ENCODE measurements at places on chromosomes 7 and 10.

GRCh38 chr7:17786314-17786852, 153.9 kb downstream of the SNX13 start:
- no peak for DNase-seq

- DNase-seq = no peak
Observed at GRCh38 chr10:121822180-121822579, 105.7 kb downstream of the ATE1 start.

DNA sequence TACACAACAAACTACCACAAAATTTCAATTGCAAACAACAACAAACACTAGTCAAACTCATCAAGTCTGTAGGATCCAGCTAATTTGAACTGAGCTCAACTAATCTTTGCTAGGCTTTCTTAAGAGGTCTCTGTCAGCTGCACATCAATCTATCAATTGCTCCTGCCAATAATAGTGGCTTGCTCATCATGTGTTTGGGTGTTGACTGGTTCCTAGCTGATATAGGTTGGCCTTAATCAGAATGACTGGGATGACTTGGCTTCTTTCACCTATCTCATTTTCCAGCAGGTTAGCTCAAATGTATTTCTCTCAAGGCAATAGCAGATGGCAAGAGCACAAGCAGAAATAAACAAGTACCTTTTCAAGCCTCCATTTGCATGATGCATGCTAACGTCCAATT, 370.3 kb upstream of the NFE2L3 start:
- DNase-seq = no peak

DNA sequence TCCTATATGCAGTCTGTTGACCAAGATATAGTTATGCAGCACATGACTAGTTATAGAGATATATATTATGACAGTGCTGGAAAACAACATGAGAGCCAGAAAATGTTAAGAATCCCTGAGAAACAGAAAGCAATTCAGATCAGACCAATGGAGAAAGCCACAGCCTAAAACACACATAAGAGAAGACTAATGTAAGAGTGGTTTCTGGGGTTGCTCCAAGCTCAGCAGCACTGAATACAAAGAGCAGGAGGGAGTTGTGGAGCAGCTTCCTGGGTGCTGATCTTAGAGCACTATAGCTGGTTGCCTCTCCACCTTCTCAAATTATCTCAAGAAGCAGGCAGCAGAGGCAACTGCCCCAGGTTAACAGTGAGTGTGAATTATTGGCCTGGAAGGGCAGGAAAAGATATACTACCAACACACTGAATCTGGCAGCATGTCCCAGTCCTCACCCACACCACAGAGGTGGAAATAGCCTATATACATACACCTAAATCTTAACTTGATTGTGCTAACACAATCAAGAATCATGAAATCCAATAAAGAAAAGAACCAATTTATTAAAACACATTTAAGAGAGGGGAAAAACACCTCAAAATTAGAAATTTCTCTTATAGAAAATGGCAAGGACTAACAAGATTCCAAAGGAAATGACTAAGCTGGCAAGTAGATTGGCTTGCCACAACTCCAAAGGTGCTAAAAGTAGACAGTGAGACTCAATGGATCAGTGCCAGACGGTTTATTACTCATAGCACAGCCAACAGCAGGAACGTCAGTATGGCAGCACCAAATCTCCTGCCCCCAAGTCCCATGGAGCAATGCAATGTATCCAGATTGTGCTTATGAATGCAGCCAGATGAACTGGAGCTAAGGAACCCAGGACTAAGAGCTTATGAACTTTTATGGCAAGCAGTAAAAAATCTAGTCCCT, 5.1 kb downstream of the PTTG1IP2 start:
- peak; percentile 94 for DNase-seq

DNA sequence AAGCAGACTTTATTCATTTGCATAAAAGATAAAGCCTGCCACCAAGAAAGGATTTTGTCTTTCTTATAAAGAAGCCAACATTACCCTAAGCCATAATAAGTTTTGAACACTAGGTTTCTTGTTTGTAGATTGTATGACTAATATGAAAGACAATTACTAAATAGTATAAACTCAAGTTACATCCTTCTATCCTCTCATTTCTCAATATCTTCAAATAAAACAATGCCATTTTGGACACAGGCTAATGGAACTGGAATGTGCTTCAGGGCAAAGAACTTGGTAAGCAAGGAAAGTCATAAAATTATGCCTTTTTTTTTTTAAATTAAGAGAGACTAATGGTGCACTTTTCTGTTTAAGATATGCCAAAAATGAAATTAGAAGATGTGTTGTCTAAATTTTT, 137.7 kb downstream of the DKK1 start:
- peak; percentile 72 for DNase-seq

- DNase-seq = peak; percentile 70
Observed at GRCh38 chr10:7410862-7411670, at the start of gene SFMBT2. SFMBT2 (minus strand) TSS chr10:7411034; CDS start chr10:7381898, 29,136 bp downstream.

GRCh38 chr7:1579481-1580421, 9.9 kb upstream of the PSMG3 start:
- DNase-seq = peak; percentile 59

GRCh38 chr7:129832282-129832681, 120.5 kb downstream of the UBE2H start:
- no peak for DNase-seq

DNA sequence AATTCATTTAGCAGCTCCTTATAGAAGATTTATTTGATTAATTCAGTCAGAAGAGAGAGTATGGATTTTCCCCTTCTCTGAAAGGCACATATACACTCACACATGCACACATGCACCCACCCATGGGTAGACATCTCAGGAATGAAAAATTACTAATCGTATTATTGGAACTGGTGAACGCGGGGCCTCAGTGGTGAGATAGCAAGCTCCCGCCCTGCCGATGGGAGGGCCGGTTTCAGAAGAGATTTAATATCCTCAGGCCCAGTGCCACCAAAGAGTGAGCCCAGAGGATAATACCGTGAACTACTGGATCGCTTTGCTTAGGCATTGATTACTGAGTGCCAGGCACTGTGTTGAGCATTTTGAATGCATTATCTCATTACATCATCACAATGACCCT, 38.0 kb upstream of the EMX2 start:
- DNase-seq = peak; percentile 27

DNA sequence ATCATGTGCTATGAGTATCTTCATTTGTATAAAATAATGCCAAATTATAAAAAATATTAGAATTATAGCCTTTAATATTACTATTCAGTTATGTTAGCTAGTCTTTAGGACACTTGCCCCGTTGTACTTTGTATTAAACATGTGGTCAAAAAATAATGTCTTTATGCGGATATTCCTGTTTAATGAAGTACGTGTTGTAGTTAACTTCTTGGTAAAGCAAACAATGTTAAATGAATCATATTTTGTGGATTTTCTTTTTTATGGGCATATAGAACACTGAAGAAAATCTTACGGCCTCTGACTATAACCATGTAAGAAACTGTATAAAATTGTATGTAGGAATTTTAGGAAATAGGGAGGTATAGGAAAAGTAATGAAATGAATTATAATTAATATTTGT, 14.3 kb downstream of the GLCCI1 start:
- no peak for DNase-seq

DNA sequence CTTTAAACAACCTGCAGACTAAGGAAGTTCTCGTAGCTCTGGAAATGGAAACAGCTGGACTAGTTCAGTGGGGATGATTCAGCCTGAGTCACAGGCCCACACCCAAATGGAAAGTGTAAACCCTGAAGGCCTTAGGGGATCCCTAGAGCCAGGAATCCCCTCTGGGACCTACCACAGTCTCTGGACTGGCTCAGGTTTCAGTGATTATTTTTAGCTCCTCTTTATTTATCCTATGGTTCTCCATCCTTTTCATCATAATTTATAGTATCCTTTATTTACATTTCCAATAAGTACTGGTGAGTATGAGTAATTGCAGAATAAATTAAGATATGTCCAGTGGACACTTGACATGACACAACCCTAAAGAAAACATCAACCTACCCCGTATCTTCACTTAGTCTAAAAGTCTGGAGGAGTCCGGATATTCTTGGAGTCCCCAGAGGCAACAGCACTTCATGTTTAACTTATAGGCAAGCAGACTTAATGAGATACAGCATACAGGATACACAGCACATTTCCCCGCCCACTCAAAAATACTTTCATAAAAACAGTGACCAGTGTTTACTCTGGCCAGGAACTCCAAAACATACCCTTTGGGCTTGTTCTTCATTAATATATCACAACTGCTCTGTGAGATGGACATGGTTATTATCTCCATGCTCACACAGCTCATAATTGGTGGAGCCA, 28.4 kb upstream of the SEMA3E start:
- DNase-seq = peak; percentile 94

- peak; percentile 93 for DNase-seq
Observed at GRCh38 chr7:85287106-85287825, 100.4 kb upstream of the SEMA3D start.

- DNase-seq = no peak
Observed at GRCh38 chr7:156017916-156018700, 205.8 kb upstream of the SHH start.

DNA sequence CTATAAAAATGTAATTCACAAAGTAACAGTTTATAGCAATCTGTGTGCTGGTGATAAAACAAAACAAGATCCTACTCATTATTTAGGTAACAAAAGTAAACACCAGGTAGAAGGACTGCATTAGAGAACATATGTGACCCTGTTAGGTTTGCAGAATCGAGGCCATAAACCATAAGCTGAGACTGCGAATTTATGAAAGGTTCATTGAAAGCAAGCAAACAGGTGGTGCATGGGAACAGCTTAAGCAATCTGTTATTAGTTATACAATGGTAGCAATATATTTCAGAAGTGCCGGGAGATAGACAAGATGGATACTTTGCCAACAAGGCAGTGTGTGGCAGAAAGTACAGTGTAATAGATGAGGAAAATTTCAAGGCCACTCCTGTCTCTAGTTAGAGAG, 23.5 kb upstream of the FAM133B start:
- no peak for DNase-seq

- DNase-seq = no peak
Observed at GRCh38 chr10:58661902-58662301, 149.2 kb downstream of the BICC1 start.

GRCh38 chr10:593016-593415, 96.5 kb downstream of the DIP2C start:
- no peak for DNase-seq

DNA sequence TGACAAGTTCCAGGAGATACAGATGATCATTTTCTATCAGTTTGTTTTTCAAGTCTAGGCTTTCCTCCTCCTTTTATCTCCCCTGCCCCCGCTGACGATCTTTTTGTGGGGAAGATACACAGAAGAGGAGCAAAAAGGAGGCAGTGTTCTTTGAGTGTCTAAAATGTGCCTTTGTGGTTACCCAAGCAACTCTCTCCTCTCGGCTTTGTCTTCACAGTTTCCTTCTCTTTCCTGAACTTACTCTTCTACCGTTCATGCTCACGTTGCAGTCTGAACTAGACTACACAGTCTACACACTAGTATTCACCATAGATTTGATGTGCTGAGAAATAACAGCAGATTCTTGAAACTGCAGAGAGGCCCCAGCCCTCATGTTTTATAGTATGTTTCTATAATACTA, 23.6 kb downstream of the CEP41 start:
- DNase-seq = no peak

GRCh38 chr10:27742195-27743011, 3.2 kb downstream of the MKX start:
- peak; percentile 93 for DNase-seq

- no peak for DNase-seq
Observed at GRCh38 chr10:78277314-78278057, 243.8 kb downstream of the RPS24 start.

DNA sequence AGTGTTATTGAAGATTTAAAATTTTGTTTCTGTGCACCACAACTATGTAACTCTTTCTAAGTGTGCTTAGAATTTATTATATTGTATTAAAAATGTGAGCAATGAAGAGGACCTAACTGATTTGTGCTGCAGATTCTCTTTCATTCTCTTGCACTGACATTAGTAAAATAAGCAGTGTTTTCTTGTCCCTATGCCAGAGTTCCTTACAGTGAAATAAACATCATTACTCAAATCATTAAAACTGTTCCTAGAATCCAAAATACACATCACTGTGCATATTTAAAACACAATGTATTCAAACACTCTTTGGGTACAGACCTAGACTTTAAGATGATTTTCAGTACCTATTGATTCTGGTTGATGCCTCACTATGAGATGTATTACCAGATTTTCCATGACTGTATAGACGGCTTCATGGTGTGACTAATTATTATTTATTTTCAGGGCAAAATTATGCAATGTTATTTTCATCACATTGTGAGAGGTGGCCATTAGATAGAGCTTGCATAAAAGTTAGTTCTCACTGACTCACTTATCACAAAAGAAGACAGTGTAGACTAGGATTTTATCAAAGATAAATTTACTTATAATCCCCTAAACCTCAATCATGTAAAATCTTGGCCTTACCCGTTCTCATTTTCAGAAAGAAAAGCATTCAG, 93.4 kb downstream of the PTPRZ1 start:
- DNase-seq = no peak

DNA sequence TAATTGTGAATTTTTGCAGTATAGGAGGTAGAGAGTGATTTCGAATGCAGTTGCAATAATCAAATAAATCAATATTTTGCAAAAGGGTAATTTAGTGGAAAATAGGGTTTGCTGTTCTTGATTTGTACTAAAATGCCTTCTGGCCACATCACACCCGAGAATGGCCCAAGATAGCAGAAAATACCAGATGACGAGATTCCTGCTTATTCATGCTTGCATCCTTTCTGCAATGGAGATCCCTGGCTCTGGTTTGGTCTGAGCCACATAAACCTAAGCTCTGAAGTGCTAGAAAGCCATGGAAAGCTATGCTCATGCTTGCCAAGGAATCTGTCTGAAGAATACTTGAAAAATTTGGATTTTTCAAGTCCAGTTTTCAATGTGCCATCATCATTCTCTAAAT, 634.2 kb upstream of the COBL start:
- no peak for DNase-seq

DNA sequence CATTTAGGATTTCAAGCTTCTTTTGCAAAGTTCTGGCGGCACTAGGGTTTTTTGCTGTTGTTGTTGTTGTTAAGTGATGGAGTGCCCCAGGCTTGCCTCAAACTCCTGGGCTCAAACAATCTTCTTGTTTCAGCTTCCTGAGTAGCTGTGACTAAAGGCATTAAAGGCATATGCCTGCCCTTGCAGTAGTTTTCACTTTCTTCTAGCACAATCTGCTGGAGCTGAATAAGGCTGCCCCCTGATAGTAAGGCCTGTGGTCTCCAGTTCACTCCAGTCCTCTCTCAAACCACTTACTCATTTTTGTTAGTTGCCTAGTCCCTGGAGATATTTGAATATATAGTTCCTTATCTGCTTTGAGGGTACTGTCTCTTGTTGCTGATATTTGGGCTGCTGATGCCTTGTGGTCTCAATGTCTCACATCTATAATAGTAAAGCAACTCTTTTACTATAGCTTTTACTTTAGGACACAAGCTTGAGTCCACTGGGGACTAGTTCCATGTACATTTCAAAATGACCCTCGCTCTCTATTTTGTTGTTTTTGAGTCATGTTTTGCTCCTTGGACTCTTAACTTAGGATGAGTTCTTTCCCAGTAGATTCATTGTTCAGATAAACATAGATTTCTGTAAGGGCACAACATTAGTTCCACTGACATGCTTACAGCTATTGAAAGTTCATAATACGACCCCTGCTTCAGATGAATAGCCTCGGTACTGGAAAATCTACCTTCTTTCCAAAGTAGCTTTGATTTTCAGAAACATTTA, 25.5 kb downstream of the PHF14 start:
- no peak for DNase-seq

Data from fibroblast of skin of right biceps (primary cell).